Stimulated activated CD8-positive, alpha-beta memory T cell treated with anti-CD3 and anti-CD28 coated beads, Interleukin-7, amount 100 ng/mL, for 4 hours (primary cell): ENCODE measurements at places on chromosomes 5 and 9.

DNA sequence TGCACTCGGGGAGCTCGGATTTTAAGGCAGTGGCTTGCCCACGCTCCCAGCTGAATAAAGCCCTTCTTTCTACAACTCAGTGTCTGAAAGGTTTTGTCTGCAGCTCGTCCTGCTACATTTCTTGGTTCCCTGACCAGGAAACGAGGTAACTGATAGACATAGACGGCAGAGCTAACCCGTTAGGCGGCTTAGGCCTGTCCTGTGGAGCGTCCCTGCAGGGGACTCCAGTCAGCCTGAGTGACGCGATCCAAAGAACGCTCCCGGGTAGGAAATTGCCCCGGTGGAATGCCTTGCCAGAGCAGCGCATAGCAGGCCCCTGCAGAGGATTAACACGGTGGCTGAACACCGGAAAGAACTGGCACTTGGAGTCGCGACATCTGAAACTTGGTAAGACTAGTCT lies 1.8 kb upstream of the SELENOP start:
- no peak for DNase-seq

- no peak for DNase-seq
Measured at GRCh38 chr9:109383356-109383755, 62.5 kb upstream of the EPB41L4B start.

GRCh38 chr9:95127249-95128176 lies 190.0 kb downstream of the FANCC start:
- peak; percentile 35 for DNase-seq

DNA sequence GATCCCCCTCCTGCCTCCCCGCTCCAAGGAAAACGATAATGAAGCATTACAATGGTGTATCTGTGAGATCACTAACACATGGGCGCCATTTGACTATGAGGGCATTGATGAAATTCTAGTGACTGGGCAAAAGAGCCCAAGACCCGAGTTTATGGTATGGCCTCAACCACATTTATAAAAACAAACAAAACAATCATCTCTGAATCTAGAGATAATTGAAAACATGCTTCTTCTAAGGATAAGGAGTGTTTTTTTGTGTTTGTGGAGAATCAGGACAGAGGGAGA lies 100.9 kb upstream of the SEMA6A start:
- DNase-seq, result no peak

- no peak for DNase-seq
Measured at GRCh38 chr5:64869419-64869818, 100.7 kb downstream of the CWC27 start.

DNA sequence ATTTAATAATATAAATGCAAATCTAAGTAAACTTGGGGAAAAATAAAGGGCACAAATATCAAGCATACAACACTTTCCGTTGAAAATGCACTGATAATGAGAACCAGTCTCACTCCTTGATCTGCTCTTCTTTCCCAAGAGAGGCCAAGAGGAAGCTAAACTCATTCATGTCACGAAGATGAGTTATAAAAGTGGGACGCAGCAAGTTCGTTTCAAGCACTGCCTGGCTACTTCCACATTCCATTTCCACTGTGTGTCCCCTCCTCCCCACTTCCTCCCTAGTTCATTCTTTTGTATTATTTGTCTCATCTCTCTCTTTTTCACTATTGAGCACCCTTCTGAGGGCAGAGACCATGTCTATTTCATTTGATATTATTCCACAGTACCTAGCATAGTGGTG lies 158.1 kb downstream of the SLC24A2 start:
- DNase-seq, result no peak

DNA sequence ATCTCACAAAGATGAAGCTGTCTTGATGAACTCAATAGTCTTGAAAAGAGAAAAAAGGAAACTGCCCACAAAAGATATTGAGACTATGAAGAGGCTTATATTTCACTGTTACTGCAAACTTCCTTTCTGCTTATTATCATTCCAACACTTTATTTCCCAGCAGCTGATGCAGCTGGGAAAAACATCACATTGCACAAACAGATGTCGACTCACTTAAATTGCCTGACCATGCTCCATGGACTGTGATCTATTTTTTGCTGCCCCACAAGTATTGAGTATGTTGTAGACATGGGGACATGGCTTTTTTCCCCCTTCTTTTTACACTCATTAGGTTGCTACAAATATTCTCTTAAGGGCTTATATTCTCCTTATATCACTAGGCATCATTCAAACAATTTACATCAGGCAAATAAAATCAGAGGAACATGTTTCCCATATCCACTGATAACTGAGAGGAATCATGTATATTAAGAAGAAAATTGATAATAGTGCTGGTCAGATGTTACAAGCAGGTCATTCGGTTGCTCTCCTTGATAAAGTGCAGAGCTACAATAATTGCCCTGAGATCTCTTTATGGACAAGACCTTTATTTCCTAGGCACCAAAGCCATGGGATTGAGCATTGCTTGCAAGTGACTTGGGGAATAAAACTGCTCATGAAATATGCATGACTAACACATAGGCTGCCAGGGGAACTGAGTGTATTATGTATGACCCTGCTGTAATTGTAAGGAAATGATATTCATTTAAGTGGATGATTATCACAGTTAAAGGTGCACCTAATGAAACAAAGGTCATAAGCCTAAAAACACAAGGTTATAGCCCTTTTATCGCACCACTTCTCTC lies 509.9 kb downstream of the ZNF608 start:
- no peak for DNase-seq

DNA sequence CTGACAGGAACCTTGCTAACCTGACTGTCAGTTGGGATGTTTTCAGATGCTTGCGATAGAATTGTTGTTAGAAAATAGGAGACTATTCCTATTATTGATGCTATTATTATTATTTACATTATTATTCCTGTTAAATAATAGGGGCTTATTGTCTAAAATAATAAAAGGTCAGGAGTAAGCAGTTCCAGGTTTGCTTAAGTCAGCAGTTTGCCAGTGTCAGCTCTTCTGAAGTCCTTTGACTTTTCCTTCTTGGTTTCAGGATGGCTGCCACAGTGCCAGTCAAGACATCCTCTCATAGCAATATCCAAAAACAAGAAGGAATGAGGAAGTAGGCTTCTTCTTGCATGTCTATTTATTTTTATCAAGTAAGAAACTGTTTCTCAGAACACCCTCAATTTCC lies 141.7 kb upstream of the MARCHF11 start:
- no peak for DNase-seq

DNA sequence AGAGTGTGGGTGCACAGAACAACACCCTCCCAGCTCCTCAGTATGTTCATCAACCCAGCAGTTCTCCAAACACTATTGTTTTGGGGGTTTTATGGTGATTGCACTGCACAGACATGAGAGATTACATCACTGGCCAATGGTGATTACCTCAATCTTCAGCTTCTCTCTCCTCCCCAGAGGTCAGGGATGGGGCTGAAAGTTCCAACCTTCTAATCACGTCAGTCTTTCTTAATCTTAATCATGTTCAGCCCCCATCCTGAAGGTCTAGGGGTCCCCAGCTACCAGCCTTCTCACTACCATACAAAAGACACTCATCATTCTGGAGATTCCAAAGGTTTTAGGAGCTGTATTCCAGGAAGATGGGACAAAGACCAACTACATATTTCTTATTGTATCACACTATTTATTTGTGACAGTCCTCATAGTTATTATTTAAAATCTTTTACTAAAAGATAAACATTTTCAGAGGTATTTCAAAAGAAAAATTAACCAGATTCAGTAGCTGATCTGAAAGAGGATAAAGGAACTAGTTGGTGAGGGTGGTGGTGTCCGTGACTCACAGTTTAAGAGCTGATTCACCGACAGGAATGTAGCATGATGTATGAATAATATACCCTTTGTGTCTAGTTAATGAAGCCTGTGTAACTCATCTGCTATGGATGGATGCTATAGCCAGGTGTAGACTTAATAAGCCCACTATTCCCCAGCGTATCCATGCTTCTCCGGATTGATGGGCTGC lies 35.6 kb downstream of the RASEF start:
- no peak for DNase-seq

DNA sequence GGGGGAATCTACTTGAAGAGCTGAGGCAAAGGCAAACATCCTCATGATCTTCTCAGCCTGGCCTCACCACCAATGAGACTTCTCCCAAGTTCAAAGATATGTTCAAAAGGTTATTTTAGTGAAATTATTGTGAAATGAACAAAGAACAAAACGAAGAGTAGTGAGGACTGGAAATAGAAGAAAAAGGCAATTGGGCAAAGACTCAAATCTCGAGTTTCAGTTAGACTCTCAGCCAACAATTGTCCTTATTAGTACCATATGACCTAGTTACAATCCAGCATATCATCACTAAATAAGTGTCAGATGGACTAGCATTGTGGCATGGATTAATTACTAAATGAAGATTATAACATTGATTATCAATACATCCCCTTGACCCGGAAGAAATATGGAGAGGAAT lies 9.0 kb downstream of the ZNF474 start:
- no peak for DNase-seq

- no peak for DNase-seq
Measured at GRCh38 chr5:68325065-68325580, 109.6 kb downstream of the PIK3R1 start.

GRCh38 chr9:69945671-69946141 lies 97.9 kb upstream of the MAMDC2 start:
- DNase-seq, result no peak

- DNase-seq, result no peak
Measured at GRCh38 chr5:95664204-95664786, 17.7 kb downstream of the RFESD start.

DNA sequence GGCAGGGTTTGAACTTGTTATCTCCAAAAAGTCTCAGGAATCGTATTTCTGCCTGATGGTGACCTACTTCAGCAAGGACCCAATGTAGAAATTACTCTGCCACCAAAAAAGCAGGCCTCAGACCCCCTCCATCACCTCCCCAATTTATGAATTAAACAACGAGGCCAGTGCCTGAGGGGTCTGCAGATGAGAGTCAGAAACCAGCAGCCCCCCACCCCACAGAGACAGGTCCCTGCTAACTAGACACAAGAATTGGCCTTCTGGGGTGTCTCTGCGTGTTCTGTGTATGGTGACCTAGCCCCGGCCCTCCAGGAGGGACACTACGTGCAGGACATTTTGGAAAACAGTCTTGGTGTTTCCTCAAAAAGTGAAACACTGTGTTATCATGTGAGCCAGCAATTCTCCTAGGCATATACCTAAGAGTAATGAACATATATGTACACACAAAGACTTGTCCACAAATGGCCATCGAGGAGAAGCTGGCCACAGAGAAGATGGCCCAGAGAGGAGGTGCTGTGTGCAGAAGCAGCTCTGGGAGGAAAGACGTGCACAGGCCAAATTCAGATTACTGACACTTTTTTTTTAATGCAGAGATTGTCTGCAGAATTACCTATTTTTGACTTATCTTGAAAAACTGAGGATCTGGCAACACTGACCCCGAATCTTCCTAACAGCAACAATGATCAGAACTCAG lies 93.8 kb downstream of the ADAMTS2 start:
- DNase-seq, result no peak
